ENCODE measurements at places on chromosomes 6 and 20.

DNA sequence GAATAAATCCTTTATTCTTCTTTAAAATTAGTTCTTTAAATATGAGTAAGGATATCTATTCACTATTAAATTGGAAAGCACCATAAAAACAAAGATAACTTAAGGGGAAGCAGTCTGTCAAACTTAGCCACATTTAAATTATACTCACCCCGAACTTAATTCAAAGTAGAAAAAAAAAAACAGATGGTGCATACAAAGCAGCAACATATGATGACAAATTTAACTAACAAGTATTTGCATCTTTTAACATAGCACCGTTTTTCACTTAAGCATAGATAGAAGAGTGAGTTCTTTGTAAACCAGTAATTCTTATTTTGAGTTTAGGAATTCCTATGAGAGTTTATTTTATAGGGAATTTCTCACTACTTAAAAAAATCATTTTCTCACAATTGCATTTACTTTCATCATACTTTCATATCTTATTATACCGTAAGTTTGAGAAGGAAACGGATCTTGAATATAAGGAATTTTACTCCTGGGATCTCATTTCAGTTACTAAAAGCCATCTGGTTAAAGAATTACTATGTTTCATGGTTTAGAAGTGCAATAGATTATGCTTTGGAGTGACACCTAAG, 828.2 kb upstream of the MAP3K7 start:
- H3K27me3 ChIP-seq: no peaks in the 10 kb centered on the region
- H3K36me3 ChIP-seq: no peaks in the 10 kb centered on the region
- DNase-seq: no peak

DNA sequence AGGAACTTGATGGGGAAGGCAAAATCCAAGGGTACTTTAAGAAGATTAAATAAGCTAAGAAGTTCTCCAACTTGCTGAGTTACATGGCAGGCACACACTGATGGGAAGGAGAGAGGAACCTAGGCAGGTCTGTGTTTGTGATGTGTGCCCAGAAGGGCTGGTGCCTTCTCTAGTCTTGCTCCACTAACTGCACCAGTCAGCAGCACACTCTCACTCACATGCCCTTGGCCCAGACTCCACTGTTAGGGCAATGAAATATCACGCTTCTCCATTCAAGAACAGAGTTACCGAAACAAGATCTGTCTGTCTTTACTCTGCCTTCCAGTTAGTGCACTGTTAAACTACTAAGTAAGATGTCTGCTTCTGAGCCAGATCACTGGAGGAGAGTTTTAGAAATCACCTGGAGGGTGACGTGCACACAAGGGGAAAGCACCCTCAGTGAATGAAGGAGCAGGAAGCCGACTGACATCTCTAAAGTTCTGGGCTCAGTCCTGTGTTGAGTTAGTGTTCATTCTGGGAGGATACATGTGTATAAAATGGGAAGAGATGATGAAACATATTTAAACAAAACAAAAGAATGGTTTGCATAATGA, 251.1 kb downstream of the FOXC1 start:
- no peak overlapping the region for H3K27ac ChIP-seq
- 0 out of 2 replicates have a peak, but pooled peaks cover 4% of the 10 kb centered on the region for H3K4me1 ChIP-seq
- no peak for DNase-seq
- H3K4me3 ChIP-seq: no peak overlapping the region

DNA sequence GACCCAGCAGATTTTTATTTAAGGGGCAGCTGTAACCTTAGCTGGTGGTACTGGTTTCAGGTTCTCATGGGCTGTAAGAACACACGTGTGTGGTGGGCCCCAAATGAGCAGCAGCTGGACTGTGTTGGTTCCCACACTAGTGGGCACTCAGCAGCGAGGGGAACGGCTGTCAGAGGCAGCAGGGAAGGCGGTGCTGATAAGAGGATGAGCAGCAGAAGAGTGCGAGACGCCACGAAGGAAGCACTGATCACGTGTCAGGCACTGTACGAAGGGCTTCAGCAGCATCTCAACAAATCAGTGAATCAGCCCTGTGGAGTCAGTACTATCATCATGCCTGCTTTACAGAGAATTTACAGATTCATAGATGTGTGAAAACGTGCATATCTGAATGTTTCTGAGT, 41.0 kb upstream of the EMILIN3 start:
- no peaks in the 10 kb centered on the region for H3K27me3 ChIP-seq
- DNase-seq: no peak
- no peak overlapping the region for H3K4me3 ChIP-seq
- H3K27ac ChIP-seq: no peak overlapping the region
- H3K4me1 ChIP-seq: no peaks in the 10 kb centered on the region

GRCh38 chr6:154550779-154551178, 40.3 kb upstream of the CNKSR3 start:
- H3K27me3 ChIP-seq: no peaks in the 10 kb centered on the region
- H3K36me3 ChIP-seq: no peaks in the 10 kb centered on the region
- H3K4me1 ChIP-seq: peaks cover 9% of the 10 kb centered on the region
- no peak overlapping the region for H3K27ac ChIP-seq
- DNase-seq: no peak

- peaks cover 31% of the 10 kb centered on the region for H3K27me3 ChIP-seq
- H3K4me3 ChIP-seq: no peak overlapping the region
- H3K4me1 ChIP-seq: no peaks in the 10 kb centered on the region
- H3K36me3 ChIP-seq: no peaks in the 10 kb centered on the region
Measured at GRCh38 chr6:97462031-97462430, 179.0 kb upstream of the MMS22L start.

DNA sequence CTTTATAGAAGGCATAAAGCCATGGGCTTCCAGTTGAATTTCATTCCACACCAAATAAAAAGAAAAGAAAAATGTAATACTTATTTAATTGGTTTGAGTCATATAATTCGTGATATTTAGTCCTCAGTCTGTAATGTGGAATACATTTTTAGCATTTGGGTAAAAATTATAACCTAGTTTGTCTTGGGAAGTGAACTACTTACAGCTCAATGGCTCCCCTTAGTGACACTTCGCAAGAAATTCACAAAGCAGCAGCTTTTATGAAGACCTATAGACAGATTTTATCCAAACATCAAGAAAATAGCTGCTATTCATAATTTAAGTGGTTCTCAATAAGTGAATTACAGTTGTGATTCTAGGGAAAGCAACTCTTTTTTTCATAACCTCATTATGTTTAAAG, 72.1 kb downstream of the RSPO3 start:
- H3K4me3 ChIP-seq: no peak overlapping the region
- H3K36me3 ChIP-seq: no peaks in the 10 kb centered on the region
- peak; percentile 41 for DNase-seq
- no peak overlapping the region for H3K27ac ChIP-seq
- H3K27me3 ChIP-seq: no peaks in the 10 kb centered on the region

DNA sequence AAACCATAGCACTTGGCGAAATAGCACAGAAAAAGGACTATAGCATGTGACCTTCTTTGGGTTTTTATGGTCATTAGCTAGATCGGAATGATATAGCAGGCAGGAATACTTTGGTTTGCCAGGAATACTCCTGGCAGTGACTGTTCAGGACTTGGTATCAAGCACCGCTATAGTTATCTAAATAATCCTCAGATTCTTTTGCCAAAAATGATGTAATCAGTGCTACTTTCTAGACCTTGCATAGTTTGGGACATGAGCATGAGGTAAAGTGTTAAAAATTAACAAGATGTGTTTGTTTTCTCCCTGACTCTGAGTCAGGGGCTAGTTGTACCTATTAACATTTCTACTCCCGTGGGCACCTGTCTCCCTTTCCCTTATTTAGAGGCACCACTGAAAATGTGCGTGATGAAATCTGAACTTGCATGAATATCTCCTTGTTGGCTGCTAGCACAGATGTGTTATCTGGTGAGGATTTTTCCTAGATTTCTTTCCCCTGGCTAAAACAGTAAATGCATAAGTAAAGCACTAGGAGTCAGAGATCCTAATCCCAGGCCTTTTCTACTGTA, 511.0 kb downstream of the CDKAL1 start:
- H3K27me3 ChIP-seq: no peaks in the 10 kb centered on the region
- no peak overlapping the region for H3K4me3 ChIP-seq
- H3K36me3 ChIP-seq: no peaks in the 10 kb centered on the region

- no peaks in the 10 kb centered on the region for H3K36me3 ChIP-seq
- no peak overlapping the region for H3K27ac ChIP-seq
- H3K4me3 ChIP-seq: no peak overlapping the region
- no peaks in the 10 kb centered on the region for H3K27me3 ChIP-seq
- DNase-seq: peak; percentile 29
Measured at GRCh38 chr6:43951063-43951755, 176.0 kb downstream of the MRPL14 start.

DNA sequence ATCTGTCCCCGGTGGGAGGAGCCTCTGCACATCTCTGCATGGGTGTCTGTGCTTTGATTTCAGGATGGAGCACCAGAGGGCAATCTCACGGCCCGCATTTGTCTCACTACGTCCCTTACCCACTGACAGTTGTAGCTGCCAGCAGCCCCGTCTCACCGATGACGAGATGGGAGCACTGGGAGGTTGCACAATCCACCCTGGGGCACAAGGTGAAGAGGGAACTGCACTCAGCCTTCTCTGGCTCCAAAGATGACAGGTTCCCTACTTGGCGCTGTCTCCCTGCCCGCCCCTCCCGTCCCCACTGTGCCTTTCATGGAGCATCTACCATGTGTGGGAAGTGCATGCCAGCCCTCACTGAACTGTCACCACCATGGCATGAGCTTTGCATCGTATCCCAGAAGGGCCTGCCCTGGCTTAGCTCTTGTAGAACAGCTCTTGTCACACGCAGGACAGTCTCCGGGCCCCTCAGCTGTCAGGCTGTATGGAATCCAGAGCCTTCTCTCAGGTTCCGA, 99.9 kb upstream of the PMEPA1 start:
- no peaks in the 10 kb centered on the region for H3K36me3 ChIP-seq
- H3K4me3 ChIP-seq: no peak overlapping the region
- H3K4me1 ChIP-seq: peaks cover 6% of the 10 kb centered on the region
- no peaks in the 10 kb centered on the region for H3K27me3 ChIP-seq

- no peak overlapping the region for H3K27ac ChIP-seq
- H3K36me3 ChIP-seq: no peaks in the 10 kb centered on the region
- H3K4me3 ChIP-seq: no peak overlapping the region
- no peaks in the 10 kb centered on the region for H3K27me3 ChIP-seq
- no peaks in the 10 kb centered on the region for H3K4me1 ChIP-seq
Measured at GRCh38 chr6:13282393-13283069, 45.8 kb downstream of the TBC1D7 start.

DNA sequence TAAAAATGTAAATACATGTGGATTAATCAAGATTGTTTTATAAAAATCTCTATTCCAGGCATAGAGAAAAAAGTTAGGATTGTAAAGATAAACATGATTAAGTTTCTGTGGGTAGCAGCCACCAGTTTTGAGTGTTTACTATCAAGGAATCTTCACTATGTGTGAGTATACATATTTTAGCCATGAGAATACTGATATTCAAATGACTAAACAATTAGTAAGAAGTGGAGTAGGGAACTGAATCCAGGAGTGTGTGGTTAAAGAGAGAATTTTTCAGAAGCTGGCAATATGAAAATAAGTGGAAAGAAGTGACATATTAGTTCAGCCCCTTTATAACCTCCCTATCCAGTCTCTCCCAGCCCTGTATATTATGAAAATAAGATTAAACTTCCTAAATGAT, 10.3 kb downstream of the ELOVL2 start:
- no peak overlapping the region for H3K27ac ChIP-seq
- peak; percentile 78 for DNase-seq
- no peak overlapping the region for H3K4me3 ChIP-seq
- no peaks in the 10 kb centered on the region for H3K36me3 ChIP-seq

DNA sequence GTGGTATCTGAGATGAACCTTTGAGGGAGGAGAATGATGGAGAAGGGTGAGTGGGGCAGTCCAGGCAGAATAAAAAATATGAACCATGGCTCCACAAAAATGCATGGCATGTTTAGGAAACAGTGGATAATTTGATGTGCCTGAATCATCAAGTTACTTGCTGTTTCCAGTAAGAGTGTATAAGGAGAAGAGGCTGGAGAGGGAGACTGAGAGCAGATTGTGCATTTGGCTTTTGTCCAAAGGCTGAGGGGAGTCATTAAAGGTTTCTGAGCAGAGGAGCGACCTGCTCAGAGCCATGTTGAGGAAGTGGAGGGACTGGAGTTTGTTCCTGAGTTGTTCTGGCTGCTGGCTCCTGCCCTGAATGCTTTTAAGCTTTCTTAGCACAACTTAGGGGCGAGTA, 6.1 kb downstream of the MMP24 start:
- no peaks in the 10 kb centered on the region for H3K36me3 ChIP-seq
- DNase-seq: no peak

GRCh38 chr6:69090132-69090531, 455.1 kb downstream of the ADGRB3 start:
- no peaks in the 10 kb centered on the region for H3K27me3 ChIP-seq
- H3K27ac ChIP-seq: no peak overlapping the region
- no peak for DNase-seq
- no peak overlapping the region for H3K4me3 ChIP-seq

- H3K27me3 ChIP-seq: no peaks in the 10 kb centered on the region
- no peak for DNase-seq
- peaks cover 78% of the 10 kb centered on the region for H3K36me3 ChIP-seq
- H3K4me1 ChIP-seq: no peaks in the 10 kb centered on the region
- H3K27ac ChIP-seq: no peak overlapping the region
Measured at GRCh38 chr20:25274891-25275812, 27.3 kb downstream of the PYGB start.

GRCh38 chr6:113630738-113631535, 226.2 kb upstream of the MARCKS start:
- no peaks in the 10 kb centered on the region for H3K36me3 ChIP-seq
- peaks cover 39% of the 10 kb centered on the region for H3K4me1 ChIP-seq
- H3K27me3 ChIP-seq: no peaks in the 10 kb centered on the region
- H3K4me3 ChIP-seq: no peak overlapping the region
- peak overlapping the region; percentile 97 for H3K27ac ChIP-seq

DNA sequence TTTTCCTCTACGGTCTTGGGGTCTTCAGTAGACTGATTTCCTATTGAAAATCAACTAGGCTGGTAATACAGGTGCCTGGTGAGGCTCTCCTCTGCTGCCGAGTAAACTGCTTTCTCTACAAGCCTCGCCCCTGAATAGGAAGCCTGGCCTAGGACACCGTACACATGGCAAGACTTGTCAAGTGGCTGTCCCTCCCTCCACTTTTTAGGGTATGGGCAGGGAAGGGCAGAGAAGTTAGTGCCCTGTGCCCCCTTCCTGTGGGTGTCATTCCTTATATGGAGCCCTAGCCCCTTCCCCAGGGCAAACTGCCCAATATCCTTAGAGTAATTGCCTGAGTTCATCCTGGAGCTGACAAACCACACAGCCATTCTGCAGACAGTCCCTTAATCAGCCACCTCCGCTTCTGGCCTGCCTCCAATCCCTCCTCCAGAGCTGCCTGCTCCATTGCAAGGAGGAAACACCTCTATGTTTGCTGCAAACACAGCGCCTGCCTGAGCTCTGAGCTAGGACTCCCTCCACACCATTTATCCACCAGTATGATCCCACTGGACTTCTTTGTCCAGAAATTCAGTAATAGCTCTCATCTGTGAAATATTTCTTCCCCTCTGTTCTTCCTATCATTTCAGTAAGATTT, 93.1 kb downstream of the CHD6 start:
- H3K4me3 ChIP-seq: no peak overlapping the region
- H3K27me3 ChIP-seq: no peaks in the 10 kb centered on the region
- no peaks in the 10 kb centered on the region for H3K36me3 ChIP-seq
- no peaks in the 10 kb centered on the region for H3K4me1 ChIP-seq
- no peak for DNase-seq
- H3K27ac ChIP-seq: no peak overlapping the region
